ENCODE measurements at places on chromosomes 2 and 18.
A peak's percentile ranks its signal among the peaks of the same experiment; 100 is the strongest.

- peak; percentile 60 for DNase-seq
These were observed 4.9 kb downstream of the FEV start for GRCh38 chr2:218979846-218980734.

- DNase-seq, result peak; percentile 44
These were observed 156.7 kb downstream of the EVA1A start for GRCh38 chr2:75403991-75404428.

GRCh38 chr18:77015771-77016710, 116.5 kb downstream of the MBP start:
- no peak for DNase-seq

DNA sequence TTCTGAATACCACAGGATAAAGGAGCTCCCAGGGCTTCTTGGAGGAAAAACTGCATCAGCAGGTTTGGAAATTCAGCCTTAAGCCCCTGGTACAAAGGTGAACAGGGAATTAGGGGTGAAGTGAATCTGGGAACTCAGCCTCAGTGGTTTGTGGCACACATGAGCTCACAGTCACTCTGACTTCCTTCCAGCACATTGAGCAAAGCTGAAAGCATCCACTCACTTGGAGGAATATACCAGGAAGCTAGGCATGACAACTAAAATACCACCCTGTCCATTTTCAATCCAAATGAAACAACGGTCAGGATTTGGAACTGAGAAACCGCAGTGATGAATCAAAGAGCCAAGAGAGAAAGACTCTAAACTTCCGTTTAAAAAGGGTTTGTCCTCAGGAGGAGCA, 216.1 kb downstream of the ICOS start:
- DNase-seq, result no peak

GRCh38 chr2:168723275-168723899, 79.0 kb upstream of the NOSTRIN start:
- DNase-seq, result no peak

GRCh38 chr2:27316655-27317412, 6.1 kb downstream of the MPV17 start:
- DNase-seq, result no peak

- DNase-seq, result peak; percentile 2
These were observed 191.8 kb downstream of the FTCDNL1 start for GRCh38 chr2:199659207-199659606.
